ENCODE measurements at places on chromosomes 13 and 19.

- no peak for DNase-seq
Observed at GRCh38 chr19:38337360-38337653, 1.7 kb downstream of the CATSPERG start.

GRCh38 chr19:35915443-35915842 lies 7.3 kb upstream of the TYROBP start:
- no peak for DNase-seq

DNA sequence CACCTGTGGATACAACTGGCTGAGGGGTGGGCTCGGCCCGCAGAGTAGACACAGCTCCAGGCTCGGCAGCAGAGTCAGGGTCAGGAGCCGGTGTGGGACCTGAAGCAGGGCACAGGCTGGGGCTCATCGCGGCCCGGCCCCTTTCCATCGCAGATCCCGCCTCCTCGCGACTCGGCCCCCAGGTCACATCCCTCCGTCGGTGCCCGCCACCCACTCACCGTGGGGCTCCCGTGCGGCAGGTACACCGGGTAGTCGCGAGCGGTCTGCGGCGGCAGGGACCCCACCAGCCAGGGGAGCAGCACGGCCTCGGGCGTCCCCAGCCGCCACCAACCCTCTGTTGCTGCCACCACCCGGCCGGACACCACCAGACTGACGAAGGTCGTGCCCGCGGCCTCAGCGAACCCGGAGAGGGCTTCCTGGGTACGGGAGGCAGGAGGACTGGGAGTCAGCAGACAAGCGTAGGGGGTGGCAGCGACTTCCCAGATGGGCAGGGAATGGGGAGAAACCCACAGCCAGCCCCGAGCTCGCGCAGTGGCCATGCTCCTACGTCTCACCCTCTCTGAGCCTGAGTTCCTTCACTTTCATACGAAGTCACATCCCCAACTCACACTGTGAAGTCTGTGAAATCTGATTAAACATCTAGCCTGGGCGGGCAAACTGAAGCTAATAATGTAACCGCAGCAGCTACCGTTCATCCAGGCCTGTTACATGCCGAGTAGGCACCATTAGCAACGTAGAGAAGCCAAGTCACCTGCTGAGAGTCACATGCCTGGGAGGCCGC lies 3.7 kb downstream of the FUZ start:
- DNase-seq: no peak

DNA sequence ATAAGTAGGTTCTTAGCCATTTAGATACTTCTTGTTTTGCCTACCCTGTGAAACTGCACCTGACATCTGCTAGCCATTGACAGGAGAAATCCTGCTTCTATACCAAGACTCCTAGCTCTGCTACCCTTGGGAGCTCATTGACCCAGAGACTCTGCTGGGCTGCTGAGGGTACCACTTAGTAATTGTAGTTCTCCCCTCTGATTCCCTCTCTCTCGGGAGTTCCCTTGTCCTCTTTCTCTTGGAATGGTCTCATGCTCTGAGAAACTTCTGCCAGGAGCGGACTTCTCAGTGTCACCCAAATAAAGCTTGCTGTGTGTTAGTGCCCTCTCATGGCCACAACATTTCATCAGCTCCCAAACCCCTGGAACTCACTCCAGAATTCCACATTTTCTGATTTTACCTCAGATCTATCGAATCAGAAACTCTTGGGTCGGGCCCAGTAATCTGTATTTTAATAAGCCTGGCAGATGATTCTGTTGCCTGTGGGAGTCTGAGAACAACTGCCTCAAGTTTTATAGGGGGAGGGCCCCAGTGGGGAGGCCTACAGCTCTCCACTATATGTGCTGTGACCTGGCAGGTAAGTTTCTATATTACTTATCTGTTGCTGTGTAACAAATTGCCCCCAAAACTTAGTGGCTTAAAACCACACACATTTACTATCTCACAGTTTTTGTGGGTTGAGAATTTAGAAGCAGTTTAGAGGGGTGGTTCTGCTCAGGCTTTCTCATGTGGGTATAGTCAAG lies 221.1 kb downstream of the TDRD3 start:
- no peak for DNase-seq

DNA sequence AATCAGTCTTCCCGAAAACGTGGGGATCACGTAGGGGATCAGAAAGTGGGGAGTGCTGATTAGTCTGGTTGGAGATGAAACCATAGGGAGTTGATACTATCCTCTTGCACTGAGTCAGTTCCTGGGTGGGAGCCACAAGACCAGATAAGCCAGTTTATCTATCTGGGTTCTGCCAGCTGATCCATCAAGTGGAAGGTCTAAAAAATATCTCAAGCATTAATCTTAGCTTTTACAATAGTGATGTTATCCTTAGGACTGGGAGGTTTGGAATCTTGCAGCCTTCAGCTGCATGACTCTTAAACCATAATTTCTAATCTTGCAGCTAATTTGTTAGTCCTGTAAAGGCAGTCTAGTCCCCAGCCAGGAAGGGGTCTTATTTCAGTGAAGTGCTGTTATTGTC lies 2474.2 kb downstream of the PCDH9 start:
- DNase-seq: no peak

DNA sequence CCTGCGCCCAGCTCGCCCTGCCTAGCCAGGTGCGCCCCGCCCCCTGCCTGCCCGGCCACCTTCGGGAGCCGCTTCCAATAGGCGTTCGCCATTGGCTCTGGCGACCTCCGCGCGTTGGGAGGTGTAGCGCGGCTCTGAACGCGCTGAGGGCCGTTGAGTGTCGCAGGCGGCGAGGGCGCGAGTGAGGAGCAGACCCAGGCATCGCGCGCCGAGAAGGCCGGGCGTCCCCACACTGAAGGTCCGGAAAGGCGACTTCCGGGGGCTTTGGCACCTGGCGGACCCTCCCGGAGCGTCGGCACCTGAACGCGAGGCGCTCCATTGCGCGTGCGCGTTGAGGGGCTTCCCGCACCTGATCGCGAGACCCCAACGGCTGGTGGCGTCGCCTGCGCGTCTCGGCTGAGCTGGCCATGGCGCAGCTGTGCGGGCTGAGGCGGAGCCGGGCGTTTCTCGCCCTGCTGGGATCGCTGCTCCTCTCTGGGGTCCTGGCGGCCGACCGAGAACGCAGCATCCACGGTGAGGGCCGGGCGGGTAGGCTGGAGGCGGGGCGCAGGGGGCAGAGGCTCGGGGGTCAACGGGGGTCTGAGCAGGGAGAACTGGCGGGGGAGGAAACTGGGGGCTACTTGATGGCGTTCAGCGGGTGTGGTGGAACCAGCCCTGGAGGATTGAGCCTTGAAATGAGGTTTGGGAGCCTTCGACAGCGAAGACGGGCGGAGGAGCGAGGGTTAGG lies at the start of gene SPINT2:
SPINT2 (plus strand) TSS at position 88 of the 727 bp plus-strand sequence; CDS start at position 408, 320 bp downstream.
- no peak for DNase-seq

DNA sequence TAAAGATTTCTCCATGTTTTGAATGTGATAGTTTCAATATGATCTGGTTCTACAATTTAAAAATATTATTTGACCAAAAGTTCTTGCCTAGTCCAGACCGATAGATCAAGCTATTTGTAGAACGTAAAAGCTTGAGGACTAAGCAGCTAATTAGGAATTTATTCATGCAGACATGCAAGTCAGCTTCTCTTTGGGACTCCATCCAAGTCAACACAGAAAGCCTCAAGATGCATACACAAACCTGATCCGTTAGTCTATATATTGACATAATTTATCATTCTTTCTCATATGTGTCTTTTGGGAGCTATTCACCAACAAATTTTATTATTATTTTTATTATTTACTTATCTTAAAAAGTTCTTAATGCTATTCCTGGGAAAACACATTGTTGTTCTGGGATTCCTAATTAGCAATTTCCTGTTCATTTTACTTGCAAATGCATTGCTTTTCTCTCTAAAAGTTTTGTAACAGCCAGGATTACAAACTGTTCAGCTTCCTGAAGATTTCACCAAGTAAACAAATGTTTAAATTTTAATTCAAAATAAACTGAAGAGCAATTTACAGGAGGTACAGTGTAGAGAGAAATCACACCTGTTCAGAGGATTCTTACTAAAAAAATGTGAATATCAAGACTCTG lies 375.3 kb downstream of the GPC5 start:
- DNase-seq: no peak

DNA sequence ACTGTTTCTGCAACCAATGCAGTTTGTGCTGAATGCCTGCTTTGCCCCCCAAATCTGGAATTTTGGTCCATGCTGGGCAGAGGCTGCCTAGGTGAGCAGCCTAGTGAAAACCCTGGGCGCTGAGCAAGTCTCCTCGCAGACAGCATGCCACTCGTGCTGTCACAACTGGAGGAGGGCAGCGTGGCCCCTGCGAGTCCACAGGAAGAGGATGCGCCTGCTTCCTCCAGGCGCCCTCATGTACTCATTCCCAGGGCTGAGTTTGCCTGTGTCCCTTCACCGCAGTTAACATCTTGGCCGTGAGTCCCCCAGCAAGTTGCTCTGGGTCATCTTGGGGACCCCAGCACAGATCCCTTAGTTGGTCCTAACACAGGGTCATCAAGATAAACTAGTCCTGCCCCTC lies 26.2 kb upstream of the TMEM160 start:
- no peak for DNase-seq

DNA sequence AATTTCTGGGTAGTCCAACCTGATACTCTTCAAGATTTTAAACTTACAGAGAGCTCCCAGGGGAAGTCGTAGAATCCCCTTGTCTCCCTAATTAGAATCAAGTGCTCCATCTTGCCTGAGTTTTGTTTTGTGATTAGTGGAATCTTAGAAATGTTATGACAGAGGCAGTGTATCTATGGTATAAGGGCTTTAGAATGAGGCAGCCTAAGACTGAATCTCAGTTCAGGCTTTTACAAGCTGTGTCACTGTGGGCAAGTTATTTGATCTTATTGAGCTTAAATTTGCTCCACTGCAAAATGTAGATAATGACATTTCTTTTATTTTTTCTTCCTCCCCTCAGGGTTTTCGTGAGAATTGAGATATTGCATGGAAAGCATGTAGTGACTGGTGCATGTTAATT lies 215.5 kb downstream of the POSTN start:
- DNase-seq: no peak

GRCh38 chr19:17495639-17496296 lies 15.7 kb upstream of the PGLS start:
- DNase-seq: no peak

DNA sequence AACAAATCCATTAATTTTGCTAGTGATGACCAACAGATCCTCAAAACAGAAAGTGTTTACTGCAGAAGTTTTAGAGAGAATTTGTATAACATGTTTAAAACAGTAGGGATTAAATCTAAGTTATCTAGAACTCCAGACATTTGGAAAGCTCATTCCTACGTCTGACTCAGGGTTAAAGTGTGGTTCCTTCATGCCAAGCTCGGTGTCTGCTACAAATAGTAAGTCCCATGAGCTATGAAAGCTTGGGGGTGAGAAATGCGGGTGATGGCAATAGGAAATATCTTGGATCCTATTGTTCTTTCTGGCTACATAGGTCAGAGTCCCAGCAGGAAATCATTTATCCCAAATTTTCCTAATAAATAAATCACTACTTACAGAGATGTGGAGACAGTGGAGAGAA lies 867.1 kb downstream of the UQCRFS1 start:
- no peak for DNase-seq

Measured in cortex of kidney (tissue), 1 donor.